ENCODE measurements at places on chromosomes 16 and 17.

DNA sequence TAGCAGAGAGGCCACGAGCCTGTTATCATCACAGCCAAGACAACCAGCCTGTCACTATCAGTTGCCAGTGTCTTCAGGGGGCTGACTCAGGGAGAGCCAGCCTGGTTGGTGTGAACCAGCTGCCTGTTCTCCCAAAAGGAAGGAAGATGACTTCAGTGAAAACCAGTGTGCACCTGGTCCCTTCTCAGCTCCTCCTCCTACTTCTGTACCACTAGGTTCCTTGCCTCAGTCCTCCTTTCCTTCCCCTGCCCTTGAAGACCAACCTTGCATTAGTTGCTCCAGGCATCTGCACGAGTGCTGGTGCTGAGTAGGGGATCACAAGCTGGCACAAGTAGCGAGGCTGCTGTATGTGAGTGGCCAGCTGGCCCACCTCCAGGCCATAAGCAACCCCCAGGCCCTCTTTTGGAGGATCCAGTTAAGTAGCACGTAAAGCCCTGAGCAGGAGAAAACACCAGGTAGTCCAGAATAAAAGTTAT is 8.5 kb downstream of the TUBG1 start:
- DNase-seq: no peak

GRCh38 chr17:44012391-44012790 is 2.4 kb downstream of the TMEM101 start:
- DNase-seq: no peak

DNA sequence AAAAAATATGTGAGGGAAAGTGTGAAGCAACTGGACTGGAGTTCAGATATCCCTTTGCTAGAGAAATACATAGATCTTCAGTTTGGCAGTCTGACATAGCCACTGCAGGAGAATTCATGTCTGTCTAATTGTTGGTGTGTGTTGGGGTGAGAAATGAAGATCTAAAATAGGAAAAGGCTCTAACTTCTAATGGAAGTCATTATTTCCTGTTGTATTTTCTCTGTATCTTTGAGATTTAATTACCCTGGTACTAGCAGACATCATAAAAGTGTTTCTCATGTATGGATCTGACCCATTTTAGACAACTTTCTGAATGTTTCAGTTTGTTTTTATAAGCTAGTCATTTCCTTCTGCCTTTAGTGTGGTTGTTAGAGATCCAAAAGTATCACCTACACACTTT is 128.3 kb downstream of the NLK start:
- no peak for DNase-seq

- peak; percentile 39 for DNase-seq
These were observed 913 bp upstream of the NOG start for GRCh38 chr17:56592487-56593085.

- peak; percentile 89 for DNase-seq
These were observed 13.1 kb downstream of the ABCA9 start for GRCh38 chr17:69047368-69048263.

GRCh38 chr17:29292992-29293889 is 707 bp downstream of the NUFIP2 start:
- DNase-seq: peak; percentile 16

DNA sequence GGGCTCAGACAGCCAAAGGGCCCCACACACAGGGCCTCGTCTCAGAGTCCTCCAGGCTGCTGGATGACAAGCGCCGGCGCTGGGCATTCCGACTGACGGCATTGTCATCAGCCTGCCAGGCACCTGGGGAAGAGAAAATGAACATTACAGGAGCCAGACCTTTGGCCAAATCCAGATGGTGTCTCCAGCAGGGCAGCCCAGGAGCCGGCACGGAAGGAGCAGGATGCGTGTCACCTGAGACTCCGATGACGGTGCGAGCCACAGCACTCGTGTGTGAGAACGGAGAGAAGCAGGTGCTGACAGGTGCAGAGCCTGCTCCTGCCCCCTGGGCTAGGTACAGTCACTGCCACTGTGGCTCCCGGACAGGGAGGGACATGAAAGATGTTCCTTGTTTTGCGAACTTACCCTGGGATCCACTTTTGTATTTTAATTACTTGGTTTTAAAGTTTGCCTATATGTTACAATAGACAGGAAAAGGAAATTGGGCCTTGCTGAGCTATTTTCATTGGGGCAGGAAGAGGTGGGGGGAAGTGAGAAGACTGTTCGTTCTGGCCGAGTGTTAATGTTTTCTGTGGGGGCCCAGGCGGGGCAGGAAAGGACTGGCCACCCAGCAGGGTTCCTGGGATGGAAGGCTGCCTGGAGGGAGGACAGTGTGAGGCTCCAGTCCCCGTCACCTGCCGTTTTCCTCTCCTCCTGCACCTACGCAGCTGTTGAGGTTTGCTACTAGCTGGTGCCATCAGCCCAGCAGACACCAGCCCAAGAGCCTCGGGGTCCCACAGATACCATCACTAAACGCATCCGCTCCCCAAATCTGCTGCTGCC is 4.4 kb upstream of the FOXJ1 start:
- DNase-seq: no peak

DNA sequence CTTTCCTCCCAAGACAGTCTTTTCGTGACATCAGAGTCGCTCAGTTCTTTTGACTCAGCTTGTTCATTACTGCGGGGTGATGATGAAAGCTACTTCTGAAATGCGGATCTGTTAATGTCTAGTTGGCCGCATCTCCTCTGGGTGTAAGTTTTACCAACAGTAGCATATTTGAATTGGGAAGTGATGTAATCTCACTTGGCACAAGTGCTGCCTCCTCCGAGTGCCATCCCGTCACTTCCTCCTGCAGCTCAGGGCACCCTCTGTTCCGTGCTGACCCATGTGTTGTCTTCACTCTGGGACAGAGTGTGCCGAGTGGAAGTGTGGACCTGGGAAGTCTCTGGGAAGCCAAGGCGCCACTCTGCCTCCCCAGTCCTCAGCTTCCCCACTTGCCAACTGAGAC is 8.9 kb downstream of the ADAD2 start:
- DNase-seq: no peak

DNA sequence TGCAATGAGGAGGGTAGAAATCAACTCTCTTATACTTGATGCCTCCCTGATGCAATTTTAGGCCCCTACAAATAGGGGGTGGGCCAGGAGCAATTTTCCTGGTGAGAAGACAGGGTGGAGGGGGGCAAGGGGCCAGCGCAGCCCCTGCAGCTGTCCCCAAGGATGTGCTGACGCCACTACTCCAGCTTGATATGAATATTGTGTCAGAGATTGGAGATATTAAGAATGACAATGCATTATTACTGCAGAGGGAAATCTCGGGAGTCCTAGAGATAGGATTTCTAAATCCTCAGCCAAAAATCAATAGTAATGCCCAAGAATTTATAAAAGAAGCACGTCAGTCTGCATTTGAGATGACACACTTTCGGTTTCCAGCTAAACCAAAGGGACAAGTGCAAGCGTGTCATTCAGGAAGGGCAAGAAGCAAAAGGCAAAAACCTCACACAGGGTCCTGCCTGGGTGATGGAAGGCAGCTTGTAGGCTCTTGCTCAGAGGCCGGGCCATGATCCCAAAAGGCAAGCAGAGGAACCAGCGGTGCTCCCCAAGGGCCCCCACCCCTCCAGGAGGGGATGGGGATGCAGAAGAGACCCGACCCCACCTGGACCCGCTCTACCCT is 178.8 kb downstream of the C16orf78 start:
- DNase-seq: no peak

GRCh38 chr16:73365016-73365551 is 317.2 kb upstream of the ZFHX3 start:
- DNase-seq: peak; percentile 3
